ENCODE measurements at places on chromosomes 16 and 17. TPM values are rescaled to one million over a fixed set of nuclear protein-coding genes. Genes with fewer than 3 reads are reported as not detected.

Gene KRT15
- total RNA-seq, result 2.8 TPM

Gene SEPTIN12
- not detected for total RNA-seq

Gene LUC7L
- total RNA-seq, result 44.9 TPM

Gene LDHD
- total RNA-seq, result 4.2 TPM

Gene NT5C3B
- 74.0 TPM for total RNA-seq

Gene TBC1D3G
- not detected for total RNA-seq

Data from renal cortical epithelial cell (primary cell).